H7 (cell line): ENCODE measurements at places on chromosomes 13 and 19. TPM values are rescaled to one million over a fixed set of nuclear protein-coding genes. Genes with fewer than 3 reads are reported as not detected.

- DNase-seq: no peak
Measured at GRCh38 chr13:46367617-46368327, 19.3 kb downstream of the RUBCNL start.

The ZNF583 gene
- 0.55 and 1.7 TPM in 2 replicates for total RNA-seq

The KIR2DL3 gene
- not detected in 2 replicates for total RNA-seq

DNA sequence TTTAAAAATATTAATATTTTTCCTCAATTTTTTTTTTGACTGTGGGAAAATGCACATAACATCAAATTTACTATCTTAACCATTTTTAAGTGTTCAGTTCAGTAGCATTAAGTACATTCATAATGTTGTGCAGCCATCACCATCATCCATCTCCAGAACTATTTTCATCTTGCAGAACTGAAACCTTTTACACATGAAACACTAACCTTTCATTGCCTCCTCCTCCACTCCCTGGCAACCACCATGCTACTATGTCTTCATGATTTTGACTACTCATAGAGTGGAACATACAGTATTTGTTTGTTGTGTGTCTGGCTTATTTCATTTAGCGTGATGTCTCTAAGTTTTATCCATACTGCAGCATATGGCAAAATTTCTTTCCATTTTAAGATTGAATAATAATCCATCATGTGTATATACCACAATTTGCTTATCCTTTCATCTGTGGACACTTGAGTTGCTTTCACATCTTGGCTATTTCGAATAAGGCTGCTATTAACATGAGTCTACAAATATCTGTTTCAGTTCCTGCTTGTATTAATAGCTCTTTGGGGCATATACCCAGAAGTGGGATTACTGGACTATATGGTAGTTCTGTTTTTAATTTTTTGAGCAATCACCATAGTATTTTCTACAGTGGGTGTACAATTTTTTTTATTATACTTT is 376.4 kb downstream of the MTUS2 start:
- DNase-seq: no peak

DNA sequence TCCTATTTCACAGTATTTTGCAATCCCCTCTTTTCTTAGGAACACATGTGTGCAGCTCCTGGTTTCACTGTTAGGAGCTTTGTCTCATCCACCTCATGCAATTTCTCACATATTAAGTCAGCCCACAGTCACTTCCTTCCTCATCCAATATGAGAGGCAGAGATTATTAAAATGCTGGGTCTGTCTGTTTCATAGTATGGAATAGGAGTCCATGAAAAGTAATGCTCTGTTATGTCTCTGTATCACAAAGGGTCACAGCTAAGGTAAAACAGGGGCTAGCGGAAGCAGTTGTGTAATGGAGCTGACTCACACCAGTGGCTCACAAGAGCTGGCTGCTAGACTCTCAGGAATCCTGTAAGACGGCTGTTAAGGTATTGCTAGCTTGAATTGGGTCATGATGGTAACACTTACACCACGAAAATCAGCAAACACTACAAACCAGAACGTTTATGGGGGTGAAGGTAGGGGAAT is 216.5 kb downstream of the EFNB2 start:
- DNase-seq: peak; percentile 13

GRCh38 chr13:24301434-24301833 is 7.9 kb upstream of the C1QTNF9 start:
- no peak for DNase-seq

- DNase-seq: no peak
Measured at GRCh38 chr13:103153466-103153865, 87.2 kb upstream of the SLC10A2 start.

DNA sequence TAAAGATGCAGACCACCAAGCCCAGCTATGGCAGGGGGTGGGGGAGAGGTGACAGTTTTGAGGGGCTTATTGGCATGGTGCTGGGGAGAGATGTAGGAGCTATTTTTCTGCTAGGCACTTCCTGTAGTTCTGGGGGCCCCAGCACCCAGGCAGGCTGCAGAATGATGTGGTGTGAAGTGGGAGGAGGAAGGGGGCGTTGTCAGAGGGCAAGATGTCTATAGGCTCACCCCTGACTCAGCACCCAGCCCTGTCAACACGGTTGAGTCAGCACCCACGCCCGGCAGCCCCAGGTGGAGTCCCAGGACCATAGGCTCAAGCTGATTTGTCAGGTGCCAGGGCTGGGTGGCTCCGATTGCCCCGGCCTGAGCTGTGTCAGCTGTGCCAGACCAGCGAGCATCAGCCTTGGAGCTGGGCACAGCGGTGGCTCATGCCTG is 5.8 kb downstream of the KLF2 start:
- no peak for DNase-seq
